ENCODE measurements at places on chromosomes 6 and 20. TPM values are rescaled to one million over a fixed set of nuclear protein-coding genes. Genes with fewer than 3 reads are reported as not detected.

Gene OPRM1
- not detected for total RNA-seq

Gene ENPP3
- total RNA-seq: 0.64 TPM

Gene CEP250
- total RNA-seq: 48.8 TPM

- DNase-seq: no peak
Observed at GRCh38 chr20:2300420-2300819, 4.6 kb downstream of the TGM3 start.

DNA sequence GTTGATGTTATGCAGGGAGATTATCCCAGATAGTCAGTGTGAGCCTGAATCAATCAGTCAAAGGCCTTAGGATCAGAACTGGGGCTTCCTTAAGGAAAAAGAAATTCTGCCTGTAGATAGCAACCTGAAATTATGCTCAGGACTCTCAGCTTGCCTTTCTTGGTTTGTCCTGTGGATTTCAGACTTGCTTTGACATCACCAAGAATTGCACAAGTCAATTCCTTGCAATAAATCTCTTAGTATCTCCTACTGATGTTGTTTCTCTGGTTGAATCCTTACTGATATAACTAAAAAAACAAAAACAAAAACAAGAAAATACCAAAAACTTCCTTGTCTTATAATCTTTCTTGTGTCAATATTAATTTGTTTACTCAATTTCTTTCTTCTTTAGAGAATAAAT lies 258.9 kb upstream of the TCF21 start:
- no peak for DNase-seq

GRCh38 chr6:108510461-108511319 lies 50.0 kb upstream of the FOXO3 start:
- DNase-seq: no peak

DNA sequence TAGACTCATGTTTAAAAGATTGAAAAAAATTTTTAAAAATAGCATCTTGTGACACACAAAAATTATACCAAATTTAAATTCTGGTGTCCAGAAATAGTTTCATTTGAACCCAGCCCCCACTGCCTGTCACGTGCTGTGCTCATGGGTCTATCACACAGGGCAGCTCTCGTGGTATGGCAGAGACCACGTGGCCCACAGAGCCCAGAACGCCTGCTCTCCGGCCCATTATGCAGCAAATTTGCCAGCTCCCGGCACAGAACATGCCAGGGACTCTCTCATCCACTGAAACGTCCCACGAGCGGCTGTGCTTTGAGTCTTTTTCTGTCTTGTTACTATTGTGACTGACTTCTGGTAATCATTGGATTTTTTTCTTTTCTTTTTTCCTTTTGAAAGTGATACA lies 224.3 kb downstream of the TTLL2 start:
- no peak for DNase-seq

- DNase-seq: no peak
Observed at GRCh38 chr20:3933218-3933617, 44.0 kb downstream of the PANK2 start.

- DNase-seq: no peak
Observed at GRCh38 chr6:91045161-91045560, 458.3 kb upstream of the MAP3K7 start.

GRCh38 chr6:12675931-12676330 lies 40.6 kb upstream of the PHACTR1 start:
- DNase-seq: no peak

GRCh38 chr20:4891997-4892396 lies 109.3 kb downstream of the SLC23A2 start:
- DNase-seq: no peak

- no peak for DNase-seq
Observed at GRCh38 chr6:62371453-62372210, 85.6 kb upstream of the KHDRBS2 start.

DNA sequence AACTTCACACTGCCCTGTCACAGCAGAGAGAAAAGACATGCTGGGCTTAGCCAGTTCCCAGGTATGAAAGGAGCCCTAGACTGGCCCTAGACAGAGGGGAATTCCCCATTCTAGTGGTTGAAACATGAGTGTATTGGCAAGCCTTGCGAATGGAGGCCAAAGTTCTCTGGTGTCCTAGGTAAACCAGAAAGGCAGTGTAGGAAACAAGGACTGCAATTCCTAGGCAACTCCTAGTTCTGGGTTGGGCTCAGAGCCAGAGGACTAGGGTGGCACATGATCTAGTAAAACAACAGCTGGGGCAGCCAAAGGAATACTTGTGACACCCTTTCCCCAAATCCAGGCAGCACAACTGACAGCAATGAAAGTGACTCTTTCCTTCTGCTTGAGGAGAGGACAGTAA lies 265.0 kb upstream of the EPHA7 start:
- no peak for DNase-seq

DNA sequence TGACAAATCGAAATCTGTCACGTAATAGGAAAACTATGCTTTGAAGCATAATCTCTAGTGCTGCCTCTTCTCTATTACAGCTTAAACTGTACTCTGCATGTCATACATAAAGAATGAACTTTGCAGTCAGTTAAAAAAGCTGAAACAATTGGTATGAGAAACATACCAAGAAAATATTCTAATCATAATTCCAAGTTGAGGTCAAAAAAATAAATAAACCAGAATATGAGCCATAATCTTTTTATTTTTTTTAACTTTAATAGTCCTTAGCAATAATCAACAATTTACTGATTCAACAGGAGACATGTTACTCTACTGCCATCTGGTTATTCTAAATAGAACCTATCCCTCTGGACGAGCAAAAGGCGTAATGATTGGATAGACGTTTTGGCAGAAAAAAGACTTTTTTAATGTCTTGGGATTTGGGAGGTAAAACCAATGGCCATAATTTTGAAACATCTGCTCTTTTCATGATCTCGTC lies 224.4 kb upstream of the FLRT3 start:
- no peak for DNase-seq

DNA sequence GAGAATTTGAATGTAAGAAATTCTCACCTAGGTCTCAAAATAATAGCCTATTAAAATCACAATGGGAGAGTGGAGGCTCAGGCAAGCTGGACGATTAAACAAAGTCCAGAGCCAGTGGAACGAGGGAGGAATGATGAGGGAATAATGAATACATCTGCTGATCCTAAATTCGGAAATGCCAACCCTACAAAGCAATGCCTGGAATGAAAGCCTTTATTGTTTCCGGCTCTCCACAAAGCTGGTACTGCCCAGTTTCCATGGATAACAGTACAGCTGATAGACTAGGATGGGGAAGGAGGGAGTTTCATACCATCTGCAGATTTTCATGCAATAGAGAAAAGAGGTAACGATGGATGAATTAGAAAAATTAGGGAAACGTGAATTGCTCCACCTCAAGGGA lies 356.1 kb downstream of the CBLN4 start:
- DNase-seq: no peak

Measured in activated naive CD8-positive, alpha-beta T cell treated with anti-CD3 and anti-CD28 coated beads for 36 hours (primary cell).